ENCODE measurements at places on chromosomes 4 and X. TPM values are rescaled to one million over a fixed set of nuclear protein-coding genes. Genes with fewer than 3 reads are reported as not detected.

RBM47 gene
- total RNA-seq, result 42.7 TPM

GPR34 gene
- not detected for total RNA-seq

LEF1 gene
- under 0.01 TPM for total RNA-seq

HSFX2 gene
- not detected for total RNA-seq

SLC9B1 gene
- total RNA-seq, result 0.14 TPM

PLXNA3 gene
- 39.3 TPM for total RNA-seq

PSAPL1 gene
- not detected for total RNA-seq

FGB gene
- not detected for total RNA-seq

IL2 gene
- total RNA-seq, result not detected

SLIT2 gene
- total RNA-seq, result 0.43 TPM

GAGE2A gene
- total RNA-seq, result not detected

BCORL1 gene
- total RNA-seq, result 1.0 TPM

GYG2 gene
- 0.36 TPM for total RNA-seq

PDE5A gene
- total RNA-seq, result 6.5 TPM

RPS6KA6 gene
- total RNA-seq, result 8.5 TPM

CPE gene
- 20.8 TPM for total RNA-seq

UGT8 gene
- 0.34 TPM for total RNA-seq

PPEF1 gene
- total RNA-seq, result not detected

DOK7 gene
- total RNA-seq, result 2.7 TPM

USP26 gene
- total RNA-seq, result not detected

BTC gene
- total RNA-seq, result 0.68 TPM

ELF2 gene
- total RNA-seq, result 28.7 TPM

IKBKG gene
- 8.9 TPM for total RNA-seq

COQ2 gene
- 14.4 TPM for total RNA-seq

NDP gene
- not detected for total RNA-seq

NALF2 gene
- total RNA-seq, result 2.4 TPM

IL15 gene
- total RNA-seq, result 0.34 TPM

CYP2U1 gene
- 9.4 TPM for total RNA-seq

MXRA5 gene
- total RNA-seq, result 0.34 TPM

PAGE5 gene
- not detected for total RNA-seq

FAM47E gene
- 0.34 TPM for total RNA-seq

ADH7 gene
- total RNA-seq, result 3.8 TPM

GPC3 gene
- 1.9 TPM for total RNA-seq

DDIT4L gene
- 1.0 TPM for total RNA-seq

ZMAT1 gene
- total RNA-seq, result 0.28 TPM

CCNA2 gene
- 0.93 TPM for total RNA-seq

SLC25A14 gene
- total RNA-seq, result 6.6 TPM

GRPEL1 gene
- total RNA-seq, result 74.2 TPM

SEL1L3 gene
- total RNA-seq, result 114 TPM

CXCL8 gene
- 8.5 TPM for total RNA-seq

ARHGAP36 gene
- total RNA-seq, result not detected

FATE1 gene
- not detected for total RNA-seq

PAGE2B gene
- not detected for total RNA-seq

NLRP2B gene
- total RNA-seq, result not detected

USP27X gene
- total RNA-seq, result 1.7 TPM

ZNF518B gene
- total RNA-seq, result 55.2 TPM

CXCL1 gene
- 88.6 TPM for total RNA-seq

GSTCD gene
- 17.3 TPM for total RNA-seq

PDGFRA gene
- total RNA-seq, result not detected

DLG3 gene
- total RNA-seq, result 23.5 TPM

FAAH2 gene
- total RNA-seq, result 10.1 TPM

RASSF6 gene
- total RNA-seq, result 10.6 TPM

All from nasal cavity respiratory epithelium epithelial cell of viscerocranial mucosa (primary cell).